Hair follicle dermal papilla cell (primary cell): ENCODE measurements at places on chromosomes 2 and 18. TPM values are rescaled to one million over a fixed set of nuclear protein-coding genes. Genes with fewer than 3 reads are reported as not detected.

The NFATC1 gene
- total RNA-seq = 3.2 and 5.0 TPM in 2 replicates

The REG3A gene
- total RNA-seq = not detected in 2 replicates

The CTDSP1 gene
- 85.5 and 91.6 TPM in 2 replicates for total RNA-seq

The HSBP1L1 gene
- total RNA-seq = 1.8 and 4.1 TPM in 2 replicates
